HFF-Myc (cell line): ENCODE measurements at places on chromosomes 4 and X.

DNA sequence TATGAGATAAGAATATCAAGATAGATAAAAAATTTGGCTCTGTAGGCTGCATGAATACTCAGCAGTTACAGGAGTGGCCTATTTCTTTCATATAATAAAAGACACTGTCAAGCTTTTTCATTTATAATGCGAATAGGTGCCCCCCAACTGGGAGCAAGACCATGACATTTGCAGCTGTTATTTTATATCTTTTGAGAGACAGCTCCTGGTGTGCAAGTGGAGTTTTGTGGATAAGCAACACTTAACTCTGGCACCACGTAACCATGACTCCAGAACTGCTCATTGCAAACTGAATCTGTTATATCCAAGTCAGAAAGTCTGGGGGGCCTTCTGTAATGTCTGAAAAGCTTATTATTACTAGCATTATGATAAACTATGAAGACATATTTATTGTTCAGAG, 1372.4 kb downstream of the C4orf33 start:
- DNase-seq = no peak

DNA sequence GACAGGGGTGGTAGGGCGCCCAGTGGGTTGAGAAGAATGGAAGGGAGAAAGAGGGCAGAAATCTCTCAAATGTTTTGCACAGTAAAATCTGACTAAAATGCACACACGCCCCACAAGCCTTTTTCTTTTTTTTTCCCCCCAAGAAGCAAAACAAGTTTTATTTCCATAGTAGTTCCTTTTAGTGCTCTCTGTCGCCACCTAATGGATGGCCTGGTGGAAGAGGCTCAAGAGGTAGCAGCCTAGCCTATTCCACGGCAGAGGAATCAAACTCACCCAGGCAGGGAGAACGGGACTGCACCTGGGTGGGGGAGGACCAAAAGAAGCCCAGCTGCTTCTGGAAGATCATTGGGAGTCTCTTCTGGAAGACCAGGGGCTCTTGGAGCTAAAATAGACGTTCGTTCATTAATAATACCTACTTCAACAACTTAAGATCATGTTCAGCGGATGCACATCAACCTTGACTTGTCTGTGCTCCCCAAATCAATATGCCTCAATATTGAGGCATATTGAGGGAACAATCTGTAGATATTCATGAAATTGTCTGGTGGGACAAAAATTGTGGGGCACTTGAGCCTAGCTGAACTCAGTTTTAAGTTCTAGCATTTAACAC, 31.6 kb upstream of the IRAK1 start:
- DNase-seq = no peak

DNA sequence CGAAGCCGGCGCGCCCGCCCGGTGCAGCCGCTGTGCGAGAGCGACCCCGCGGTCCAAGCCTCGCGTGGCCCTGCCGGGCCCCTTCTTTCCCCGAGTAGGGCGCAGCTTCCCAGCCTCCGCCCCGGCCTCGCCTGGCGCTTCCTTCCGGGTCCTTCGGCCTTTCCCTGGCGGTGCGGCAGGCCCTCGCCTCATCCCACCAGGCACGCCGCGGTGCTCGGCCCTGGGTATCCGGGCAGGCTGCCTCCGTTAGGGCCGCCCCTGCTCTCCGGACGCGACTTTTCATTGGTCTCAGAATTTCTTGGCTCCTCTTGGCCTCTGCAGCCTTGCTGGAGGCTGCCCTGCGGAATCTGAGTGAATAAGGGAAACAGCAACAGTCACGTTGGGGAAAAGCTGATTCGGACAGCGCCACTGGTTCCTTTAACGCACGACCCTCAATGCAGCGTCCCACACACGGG, 429 bp downstream of the UVSSA start:
- peak; percentile 45 for DNase-seq

- DNase-seq = no peak
These were observed 52.1 kb downstream of the RAB40A start for GRCh38 chrX:103467156-103467555.

DNA sequence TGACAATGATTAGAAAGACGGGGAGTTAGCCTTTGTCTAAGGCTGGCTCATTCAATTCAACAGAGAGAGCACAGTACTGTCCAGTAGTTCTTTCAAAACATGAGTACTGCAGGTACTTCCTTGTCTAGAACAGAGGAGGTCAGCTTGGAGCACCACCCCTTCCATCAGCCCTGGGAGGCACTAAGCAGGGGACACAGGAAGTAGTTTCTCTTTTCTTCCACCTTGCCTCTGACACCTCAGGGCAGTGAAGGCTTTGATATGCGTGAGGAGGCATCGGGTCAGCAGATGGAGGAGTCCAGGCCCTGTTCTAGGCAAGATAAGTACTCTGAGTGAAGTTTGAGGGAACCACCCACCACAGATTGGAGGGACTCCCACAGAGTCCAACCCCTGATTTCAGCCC, 33.1 kb downstream of the MAGEB10 start:
- no peak for DNase-seq

GRCh38 chr4:185711726-185712125, 100.3 kb downstream of the SORBS2 start:
- no peak for DNase-seq
